Stimulated activated CD4-positive, alpha-beta T cell treated with anti-CD3 and anti-CD28 coated beads, Interleukin-15, amount 100 ng/mL, for 48 hours (primary cell): ENCODE measurements at places on chromosomes 3 and 15.

DNA sequence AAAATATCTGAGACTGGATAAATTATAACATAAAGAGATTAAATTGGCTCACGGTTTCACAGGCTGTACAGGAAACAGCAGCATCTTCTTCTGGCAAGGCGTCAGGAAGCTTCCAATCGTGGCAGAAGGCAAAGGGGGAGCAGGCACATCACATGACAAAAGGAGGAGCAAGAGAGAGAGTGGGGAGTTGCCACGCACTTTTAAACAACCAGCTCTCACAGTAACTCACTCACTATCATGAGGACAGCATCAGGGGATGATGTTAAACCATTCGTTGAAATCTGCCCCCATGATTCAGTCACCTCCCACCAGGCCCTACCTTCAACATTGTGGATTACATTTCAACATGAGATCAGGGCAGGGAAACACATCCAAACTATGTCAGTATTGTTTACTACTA is 114.5 kb upstream of the SPATA16 start:
- DNase-seq, result no peak

DNA sequence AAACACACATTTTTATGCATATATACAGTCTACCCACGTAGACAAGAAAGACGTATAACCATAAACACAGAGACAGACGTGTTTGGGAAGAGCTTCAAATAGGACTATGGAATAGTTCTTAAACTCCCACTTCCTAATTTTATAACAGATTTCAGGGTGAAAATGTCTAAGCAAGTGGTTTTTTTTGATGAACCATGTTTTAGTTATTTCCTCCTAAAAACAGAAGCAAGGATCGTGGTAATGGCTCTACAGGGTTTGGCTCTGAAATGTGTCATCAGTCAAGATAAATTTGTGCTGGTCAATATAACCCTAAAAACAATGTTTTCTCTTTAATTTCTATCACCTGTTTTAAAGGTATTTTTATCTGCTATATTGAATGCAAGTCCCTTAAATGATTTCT is 58.2 kb downstream of the FMN1 start:
- DNase-seq, result no peak

- no peak for DNase-seq
Measured at GRCh38 chr15:89631902-89632264, 23.4 kb downstream of the KIF7 start.

DNA sequence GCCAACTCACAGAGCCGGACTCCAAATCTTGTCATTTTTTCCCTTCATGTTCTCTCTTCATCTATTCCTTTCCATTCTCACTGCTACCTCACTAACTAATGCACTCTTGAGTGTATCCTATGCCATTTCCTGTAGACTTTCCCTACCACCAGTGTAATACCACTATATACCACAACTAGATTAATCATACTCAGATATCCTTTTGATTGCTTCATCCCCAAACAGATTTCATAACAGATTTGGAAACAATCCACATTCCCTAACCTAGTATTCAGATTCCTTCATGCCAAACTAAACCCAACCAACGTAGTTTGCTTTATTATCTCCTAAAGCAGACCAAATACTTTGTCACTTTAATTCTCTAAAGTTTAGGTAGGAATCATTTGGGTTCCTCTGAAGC is 2.6 kb upstream of the PLOD2 start:
- no peak for DNase-seq

DNA sequence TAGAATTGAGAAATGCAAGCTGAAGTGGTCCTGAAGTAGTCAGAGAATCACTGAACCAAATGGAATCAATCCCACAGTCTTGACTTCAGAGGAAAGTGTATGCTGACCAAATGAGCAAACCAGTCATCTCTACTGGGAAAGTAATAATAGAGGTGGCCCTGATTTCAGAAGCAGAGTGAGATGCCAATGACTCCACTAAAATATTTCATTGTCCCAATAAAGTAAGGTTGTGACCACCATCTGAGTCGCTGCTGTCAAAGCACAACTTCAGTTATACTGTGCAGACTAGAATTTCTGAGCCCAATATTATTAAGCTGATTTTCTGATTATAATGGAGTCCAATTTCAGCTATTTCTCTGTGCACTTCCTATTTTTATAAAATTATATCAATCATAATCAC is 334.4 kb upstream of the THBS1 start:
- no peak for DNase-seq

- no peak for DNase-seq
Measured at GRCh38 chr15:99645543-99645935, 79.8 kb downstream of the MEF2A start.

- DNase-seq, result no peak
Measured at GRCh38 chr15:93319121-93319814, 230.3 kb upstream of the RGMA start.

- DNase-seq, result no peak
Measured at GRCh38 chr3:44896440-44896839, 22.0 kb downstream of the TGM4 start.

DNA sequence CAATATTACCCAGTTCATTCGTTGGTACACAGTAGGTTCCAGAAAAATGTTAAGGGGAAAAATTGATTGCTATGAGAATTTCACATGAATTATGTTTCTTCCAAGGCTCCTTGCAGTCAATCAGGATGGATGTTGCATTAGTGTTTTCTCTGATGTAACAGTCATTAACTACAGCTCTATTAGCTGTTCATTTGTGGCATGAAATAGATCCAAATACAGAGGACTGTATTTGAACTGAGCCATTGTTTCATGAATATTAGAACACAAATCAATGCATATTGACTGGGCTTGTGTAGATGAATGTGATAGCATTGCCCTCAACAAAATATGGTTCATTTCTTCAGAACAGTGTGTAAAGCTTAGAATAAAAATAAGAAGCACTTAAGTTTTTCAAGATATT is 203.0 kb upstream of the SGO1 start:
- DNase-seq, result no peak

- DNase-seq, result no peak
Measured at GRCh38 chr15:33243869-33244268, 49.4 kb upstream of the FMN1 start.

DNA sequence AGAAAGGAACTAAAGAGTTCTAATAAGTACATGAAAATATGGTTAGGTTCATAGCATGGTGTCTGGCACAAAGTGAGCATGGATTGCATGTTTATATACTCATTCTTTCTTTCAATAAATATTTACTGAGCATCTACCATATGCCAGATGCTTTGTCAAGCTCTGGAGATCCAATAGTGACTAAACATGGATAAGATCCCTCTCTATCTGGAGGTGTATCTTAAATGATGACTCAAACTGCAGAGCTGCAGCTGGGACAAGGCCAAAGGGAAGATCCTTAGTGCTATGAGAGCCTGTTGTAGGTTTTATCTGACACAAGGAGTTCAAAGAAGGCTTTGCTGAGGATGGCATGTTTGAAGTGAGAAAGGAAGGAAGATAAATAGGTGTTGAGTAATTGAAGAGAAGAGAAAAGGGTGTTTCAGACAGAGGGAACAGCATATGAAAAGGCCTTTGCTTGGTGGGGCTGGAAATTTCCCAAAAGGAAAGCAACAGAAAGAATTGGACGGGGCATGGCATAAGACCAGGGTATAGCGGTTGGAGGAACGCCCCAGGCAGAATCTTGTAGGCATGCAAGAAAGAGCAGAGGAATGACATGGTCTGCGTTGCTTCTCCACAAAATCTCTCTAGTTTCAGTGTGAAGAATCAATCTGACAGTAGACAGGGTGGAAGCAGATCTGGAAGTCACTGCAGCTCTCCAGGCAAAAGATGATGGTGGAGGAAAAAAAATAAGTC is 239.9 kb upstream of the LRTM1 start:
- no peak for DNase-seq

GRCh38 chr3:49164983-49165720 is 979 bp downstream of the CCDC71 start:
- DNase-seq, result no peak

DNA sequence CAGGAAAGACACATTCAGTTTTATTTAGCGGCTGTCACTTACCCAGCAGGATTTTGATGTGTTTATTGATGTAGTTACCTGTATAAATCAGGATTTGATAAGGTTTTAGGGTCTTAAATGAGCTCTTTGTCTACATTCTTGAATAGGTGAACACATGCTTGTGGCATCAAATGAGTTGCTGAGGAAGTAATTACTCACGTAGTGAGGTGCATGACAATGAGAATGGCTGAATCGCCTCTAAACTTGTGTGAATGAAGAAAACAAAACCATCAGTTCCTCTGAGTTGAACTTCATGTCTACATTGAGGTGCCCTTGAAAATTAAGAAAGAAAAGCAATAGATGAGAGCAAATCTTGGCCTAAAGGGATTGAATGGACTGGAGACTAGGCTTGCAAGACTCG is 245.6 kb upstream of the SATB1 start:
- DNase-seq, result no peak

DNA sequence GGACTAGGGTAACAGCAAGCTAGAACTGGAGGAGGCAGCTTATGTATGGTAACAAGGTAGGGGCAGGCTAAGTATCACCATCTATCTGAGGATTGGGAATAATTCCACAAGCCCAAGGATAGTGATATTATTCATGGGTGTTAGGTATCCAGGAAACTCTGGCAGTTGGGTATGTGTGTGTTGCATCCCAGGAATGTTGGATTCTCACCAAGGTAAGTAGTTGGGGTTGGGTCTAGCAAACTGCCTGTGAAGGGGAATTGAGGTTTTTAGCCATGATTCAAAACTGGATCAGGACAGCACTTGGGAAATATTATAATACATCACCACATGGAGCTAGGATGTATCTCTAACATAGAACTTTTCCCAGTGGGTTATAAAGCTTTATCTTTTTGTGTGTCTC is 626.4 kb upstream of the GOLIM4 start:
- no peak for DNase-seq

- no peak for DNase-seq
Measured at GRCh38 chr15:45133561-45133920, 3.7 kb downstream of the DUOX1 start.

DNA sequence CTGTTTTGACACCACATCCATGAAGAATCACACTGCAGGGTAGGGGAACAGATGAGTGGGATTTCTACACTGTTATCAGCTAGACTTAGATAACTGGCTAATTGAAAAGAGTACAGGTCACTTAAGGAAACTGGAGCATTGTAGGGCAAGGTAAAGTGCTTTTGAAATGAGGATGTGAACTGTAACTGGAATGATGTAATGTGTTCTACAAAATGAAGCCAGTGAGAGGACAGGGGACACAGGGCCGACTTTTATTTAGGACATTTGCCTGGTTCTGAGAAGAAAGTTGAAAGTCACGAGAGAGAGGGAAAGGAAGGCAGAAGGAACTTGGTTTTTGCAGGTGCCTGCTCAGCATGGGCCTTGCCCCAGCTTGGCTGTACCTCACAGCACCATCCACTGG is 50.5 kb downstream of the IGF1R start:
- DNase-seq, result no peak

GRCh38 chr3:48439820-48440589 is at the start of the genes CCDC51 and TMA7:
CCDC51 (minus strand) TSS chr3:48440119; CDS start chr3:48435128, 4,991 bp downstream.
TMA7 (plus strand) TSS chr3:48440257; CDS start chr3:48440297, 40 bp downstream.
- DNase-seq, result peak; percentile 99

DNA sequence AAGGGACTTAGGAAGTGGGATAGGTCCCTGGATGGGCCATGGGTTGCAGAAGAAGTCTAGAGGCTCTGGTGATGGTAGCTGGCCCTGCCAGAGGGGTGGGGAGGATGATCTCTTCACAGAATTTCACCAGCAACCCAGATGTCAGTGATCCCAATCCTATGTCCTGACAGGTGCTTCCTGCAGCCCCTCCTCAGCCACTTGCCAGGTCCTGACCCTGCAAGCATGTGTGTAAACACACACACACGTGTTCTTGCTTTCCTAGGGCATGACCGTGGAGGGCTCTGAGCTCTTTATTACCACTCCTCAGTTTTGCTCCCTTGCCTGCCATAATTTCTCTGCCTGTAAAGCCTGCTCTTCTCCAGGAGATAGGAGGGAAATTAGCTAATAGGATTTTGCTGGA is 12.5 kb downstream of the TEX264 start:
- DNase-seq, result no peak

- no peak for DNase-seq
Measured at GRCh38 chr15:85616549-85617110, 178.1 kb downstream of the KLHL25 start.

GRCh38 chr3:42639192-42639591 is 14.3 kb upstream of the ZBTB47 start:
- no peak for DNase-seq

- DNase-seq, result no peak
Measured at GRCh38 chr3:135929670-135930069, 35.9 kb upstream of the PPP2R3A start.

- no peak for DNase-seq
Measured at GRCh38 chr3:196517919-196518318, 2.8 kb upstream of the SMCO1 start.

- no peak for DNase-seq
Measured at GRCh38 chr15:61649046-61649445, 411.2 kb downstream of the VPS13C start.

DNA sequence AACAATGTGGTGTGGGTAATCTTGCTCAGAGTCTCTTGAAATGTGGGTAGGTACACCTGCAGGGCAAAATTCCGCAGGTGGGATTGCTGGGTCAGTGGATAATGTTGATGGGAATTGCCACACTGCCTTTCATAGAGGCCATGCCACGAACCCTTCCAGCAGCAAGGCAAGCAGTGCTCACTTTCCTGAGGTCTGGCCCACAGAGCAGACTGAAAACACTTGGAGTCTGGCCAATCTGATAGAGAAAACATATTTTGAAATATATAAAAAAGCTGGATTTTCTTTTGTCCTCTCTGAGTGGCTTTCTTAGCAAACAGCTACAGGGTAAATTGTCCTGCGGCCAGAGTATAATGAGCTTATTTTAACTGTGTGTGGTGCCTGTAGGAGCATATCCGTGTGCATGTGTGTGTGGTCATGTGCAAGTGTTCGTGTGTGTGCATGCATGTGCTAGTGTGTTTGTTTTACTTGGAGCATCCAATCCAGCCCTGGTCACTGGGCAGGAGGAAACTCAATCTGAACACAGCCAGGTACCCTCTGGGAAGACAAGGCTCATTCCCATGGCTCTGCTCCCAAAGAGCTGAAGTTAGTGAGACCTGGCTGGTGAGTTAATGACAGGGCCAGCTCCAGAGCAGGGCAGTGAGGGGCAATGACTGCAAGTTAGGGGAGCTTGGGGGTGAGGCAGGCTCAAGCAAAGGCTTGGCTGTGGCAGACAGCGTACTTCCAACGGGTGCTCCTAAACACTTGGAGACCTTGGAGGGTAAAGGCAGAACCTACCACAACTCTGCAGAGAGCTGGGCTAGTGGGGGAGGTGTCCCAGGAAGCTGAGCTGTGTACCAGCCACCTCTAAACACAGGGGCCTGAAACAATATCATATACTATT is 91.3 kb downstream of the PLXNA1 start:
- DNase-seq, result no peak

DNA sequence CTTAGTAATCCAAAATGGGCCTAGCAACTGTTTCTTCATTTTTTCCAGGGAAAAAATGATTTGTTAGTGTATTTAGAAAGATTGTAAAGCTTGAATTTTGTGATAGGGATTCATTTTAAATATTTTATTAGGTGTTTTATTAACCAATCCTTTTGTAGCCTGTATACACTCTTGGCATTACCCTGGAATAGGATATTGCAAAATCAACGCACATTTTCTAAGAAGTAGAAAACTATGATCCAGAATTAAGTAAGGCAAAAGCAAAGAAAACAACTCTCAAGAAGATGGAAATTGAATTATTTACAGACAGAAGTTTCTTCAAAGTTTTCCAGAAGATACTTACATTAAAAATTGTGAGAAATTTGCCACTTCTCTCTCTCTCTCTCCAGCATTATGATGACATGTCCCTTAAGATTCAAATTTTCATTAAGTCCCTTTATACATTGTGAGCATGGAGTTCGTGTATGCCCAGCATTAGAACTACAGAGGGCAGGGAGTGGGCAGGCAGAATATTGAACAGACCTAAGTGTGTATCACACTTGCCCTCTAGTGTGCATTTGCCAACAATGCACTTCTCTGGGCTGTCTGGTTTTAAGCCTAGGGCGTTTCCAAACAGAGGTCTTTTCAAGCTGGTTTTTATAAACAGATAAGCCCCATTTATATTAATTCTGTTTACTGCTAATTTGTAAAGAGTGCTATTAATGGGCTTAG is 28.5 kb upstream of the CMSS1 start:
- DNase-seq, result no peak
